ENCODE measurements at places on chromosomes 12 and 14. TPM values are rescaled to one million over a fixed set of nuclear protein-coding genes. Genes with fewer than 3 reads are reported as not detected.

GRCh38 chr14:81187832-81188522 is 32.8 kb downstream of the GTF2A1 start:
- H3K27ac ChIP-seq: no peak overlapping the region
- H3K36me3 ChIP-seq: peaks cover 99% of the 10 kb centered on the region
- H3K27me3 ChIP-seq: no peaks in the 10 kb centered on the region
- no peak overlapping the region for H3K4me3 ChIP-seq

C14orf132 gene
- not detected for polyA plus RNA-seq

CD4 gene
- polyA plus RNA-seq: 371 TPM

DNA sequence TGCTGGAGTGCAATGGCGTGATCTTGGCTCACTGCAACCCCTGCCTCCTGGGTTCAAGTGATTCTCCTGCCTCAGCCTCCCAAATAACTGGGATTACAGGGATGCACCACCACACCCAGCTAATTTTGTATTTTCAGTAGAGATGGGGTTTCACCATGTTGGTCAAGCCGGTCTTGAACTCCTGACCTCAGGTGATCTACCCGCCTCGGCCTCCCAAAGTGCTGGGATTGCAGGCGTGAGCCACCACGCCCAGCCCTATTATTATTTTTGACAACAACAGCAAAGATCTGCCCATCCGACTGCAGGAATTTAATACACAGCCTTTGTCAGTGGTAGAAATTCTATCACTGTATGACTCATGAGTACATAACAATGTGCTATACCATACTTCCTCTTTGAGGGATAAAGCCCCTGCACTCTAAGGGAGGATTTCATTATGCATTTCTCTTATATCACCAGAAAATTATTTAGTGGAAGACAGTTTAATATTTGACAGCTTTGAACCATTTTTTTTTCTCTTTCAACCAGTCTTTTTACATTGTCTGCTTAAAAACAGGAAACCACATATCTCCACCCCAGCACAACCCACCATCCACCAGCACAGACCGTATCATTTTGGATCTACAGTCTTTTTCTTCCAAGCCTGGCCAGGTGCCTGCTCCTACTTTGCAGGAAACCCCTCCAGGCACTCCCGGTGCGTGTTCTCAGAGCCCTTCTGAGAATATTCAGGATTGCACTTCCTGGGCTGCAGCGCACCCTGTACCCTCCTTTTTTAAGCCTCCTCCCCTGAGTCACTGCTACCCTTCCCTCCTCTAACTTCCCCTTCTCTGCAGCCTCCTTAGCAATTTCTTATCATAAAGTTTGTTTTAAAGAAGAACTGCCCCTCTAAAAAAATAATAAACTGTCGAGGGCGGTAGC is 594 bp downstream of the ARHGDIB start:
- peaks cover 93% of the 10 kb centered on the region for H3K4me1 ChIP-seq
- H3K27me3 ChIP-seq: no peaks in the 10 kb centered on the region
- peak overlapping the region; percentile 100 for H3K4me3 ChIP-seq
- peak overlapping the region; percentile 88 for H3K27ac ChIP-seq
- DNase-seq: peak; percentile 75

DNA sequence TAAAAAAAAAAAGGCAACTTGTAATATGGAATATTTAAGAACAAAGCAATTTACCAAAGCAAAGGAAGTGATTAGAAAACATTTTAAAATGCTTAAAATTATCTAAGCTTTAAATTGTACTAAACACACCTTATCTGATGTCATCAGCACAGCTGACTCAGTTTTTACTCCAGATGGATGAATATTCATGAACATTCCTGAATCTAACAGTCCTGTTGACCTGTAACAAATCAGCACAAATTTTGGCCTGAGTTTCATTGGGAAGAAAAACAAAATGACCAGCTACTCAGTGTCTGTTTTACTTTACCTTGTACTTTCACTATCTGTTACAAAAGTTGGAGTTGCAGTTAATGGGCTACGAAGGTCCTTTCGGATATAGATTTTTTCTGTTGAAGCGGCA is 16.0 kb downstream of the NR2C1 start:
- DNase-seq: no peak
- H3K4me1 ChIP-seq: no peaks in the 10 kb centered on the region
- no peak overlapping the region for H3K27ac ChIP-seq
- no peak overlapping the region for H3K4me3 ChIP-seq

TUNAR gene
- polyA plus RNA-seq: not detected

GPR84 gene
- polyA plus RNA-seq: 14.9 TPM

CIROP gene
- polyA plus RNA-seq: not detected

DNA sequence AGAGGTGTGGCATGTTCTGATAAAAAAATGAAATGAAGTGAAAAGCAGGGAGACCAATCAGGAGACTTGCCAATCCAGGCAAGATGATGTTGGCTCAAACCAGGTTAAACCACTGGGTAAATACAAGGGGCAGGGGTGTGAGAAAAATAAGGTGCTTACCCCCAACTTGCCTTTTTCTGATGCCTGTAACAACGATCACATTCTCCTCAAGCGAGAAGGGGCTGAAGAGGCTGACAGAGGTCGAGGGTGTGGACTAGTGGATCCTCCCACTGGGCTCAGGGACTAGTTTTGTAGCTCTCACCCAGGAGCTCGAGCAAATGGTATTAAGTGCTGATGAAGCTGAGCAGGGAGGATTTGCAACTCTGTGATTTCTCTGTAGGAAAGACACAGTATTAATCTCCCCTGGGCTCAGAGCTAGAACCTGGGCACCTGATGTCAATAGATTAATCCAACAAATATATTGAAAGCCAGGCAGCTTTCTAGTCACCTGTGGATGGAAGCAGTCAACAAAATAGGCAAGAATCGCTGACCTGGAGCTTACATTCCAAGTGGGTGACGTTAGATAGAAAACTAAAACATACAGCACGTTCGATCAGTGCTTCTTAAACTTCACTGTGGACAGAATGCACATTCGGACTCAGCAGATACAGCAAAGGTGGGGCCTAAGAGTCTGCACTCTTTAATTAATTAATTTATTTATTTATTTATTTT is 15.2 kb upstream of the EAPP start:
- H3K36me3 ChIP-seq: no peaks in the 10 kb centered on the region
- H3K4me1 ChIP-seq: peaks cover 18% of the 10 kb centered on the region
- H3K27me3 ChIP-seq: no peaks in the 10 kb centered on the region
- DNase-seq: peak; percentile 61
- peak overlapping the region; percentile 33 for H3K27ac ChIP-seq

DNA sequence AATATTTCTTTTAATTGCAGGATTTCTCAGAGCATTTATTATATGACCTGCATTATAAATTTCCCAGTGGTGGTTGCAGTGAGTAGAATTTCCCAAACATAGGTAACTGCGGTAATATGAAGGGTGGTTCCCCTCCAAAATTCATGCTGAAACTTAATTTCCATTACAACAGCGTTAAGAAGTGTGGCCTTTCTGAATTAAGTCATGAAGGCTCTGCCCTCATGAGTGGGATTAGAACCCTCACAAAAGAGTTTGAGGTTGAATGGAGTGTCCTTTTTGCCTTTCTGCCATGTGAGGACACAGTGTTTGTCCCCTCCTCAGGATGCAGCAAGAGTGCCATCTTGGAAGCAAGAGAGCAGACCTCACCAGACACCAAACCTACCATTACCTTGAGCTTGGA is 233.6 kb downstream of the KTN1 start:
- H3K27ac ChIP-seq: no peak overlapping the region
- H3K4me3 ChIP-seq: no peak overlapping the region
- H3K4me1 ChIP-seq: peaks cover 38% of the 10 kb centered on the region

FAM186B gene
- not detected for polyA plus RNA-seq

CLEC12A gene
- polyA plus RNA-seq: 441 TPM

GRCh38 chr14:38838049-38838978 is 264.7 kb downstream of the SEC23A start:
- no peak overlapping the region for H3K4me3 ChIP-seq
- DNase-seq: no peak
- no peaks in the 10 kb centered on the region for H3K27me3 ChIP-seq
- no peaks in the 10 kb centered on the region for H3K36me3 ChIP-seq
- no peaks in the 10 kb centered on the region for H3K4me1 ChIP-seq

HOXC6 gene
- polyA plus RNA-seq: not detected

SYNDIG1L gene
- polyA plus RNA-seq: 0.09 TPM

GRCh38 chr14:68862954-68863594 is 70.2 kb upstream of the ZFP36L1 start:
- peak; percentile 60 for DNase-seq
- no peak overlapping the region for H3K4me3 ChIP-seq
- no peaks in the 10 kb centered on the region for H3K4me1 ChIP-seq
- no peaks in the 10 kb centered on the region for H3K27me3 ChIP-seq

DNA sequence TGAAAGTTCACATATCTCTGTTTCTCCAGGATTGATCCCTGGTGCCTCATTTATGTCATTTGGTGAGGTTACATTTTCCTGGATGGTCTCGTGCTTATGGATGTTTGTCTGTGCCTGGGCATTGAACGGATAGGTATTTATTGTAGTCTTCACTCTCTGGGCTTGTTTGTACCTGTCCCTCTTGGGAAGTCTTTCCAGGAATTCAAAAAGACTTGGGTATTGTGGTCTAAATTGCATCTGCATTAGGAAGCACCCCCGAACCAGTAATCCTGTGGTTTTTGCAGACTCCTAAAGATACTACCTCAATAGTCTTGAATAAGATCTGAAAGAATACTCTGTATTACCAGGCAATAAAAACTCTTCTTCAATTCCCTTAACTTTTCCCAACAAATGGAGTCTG is 720.8 kb downstream of the SLC6A15 start:
- H3K27me3 ChIP-seq: no peaks in the 10 kb centered on the region
- H3K4me1 ChIP-seq: no peaks in the 10 kb centered on the region
- H3K27ac ChIP-seq: no peak overlapping the region
- DNase-seq: no peak

GRCh38 chr14:102303664-102304063 is 1.3 kb downstream of the MOK start:
- no peak overlapping the region for H3K4me3 ChIP-seq
- H3K4me1 ChIP-seq: peaks cover 12% of the 10 kb centered on the region
- DNase-seq: no peak

HOXC10 gene
- not detected for polyA plus RNA-seq

DLGAP5 gene
- not detected for polyA plus RNA-seq

INHBC gene
- polyA plus RNA-seq: not detected

- no peak overlapping the region for H3K27ac ChIP-seq
- no peaks in the 10 kb centered on the region for H3K27me3 ChIP-seq
- no peak overlapping the region for H3K4me3 ChIP-seq
- no peak for DNase-seq
- H3K36me3 ChIP-seq: no peaks in the 10 kb centered on the region
Measured at GRCh38 chr12:21627924-21628323, 23.3 kb upstream of the GYS2 start.

GRCh38 chr12:106942775-106943174 is 12.9 kb upstream of the TMEM263 start:
- H3K36me3 ChIP-seq: no peaks in the 10 kb centered on the region
- peaks cover 60% of the 10 kb centered on the region for H3K27me3 ChIP-seq
- no peak for DNase-seq
- H3K4me1 ChIP-seq: no peaks in the 10 kb centered on the region

CIT gene
- 0.03 TPM for polyA plus RNA-seq

DNA sequence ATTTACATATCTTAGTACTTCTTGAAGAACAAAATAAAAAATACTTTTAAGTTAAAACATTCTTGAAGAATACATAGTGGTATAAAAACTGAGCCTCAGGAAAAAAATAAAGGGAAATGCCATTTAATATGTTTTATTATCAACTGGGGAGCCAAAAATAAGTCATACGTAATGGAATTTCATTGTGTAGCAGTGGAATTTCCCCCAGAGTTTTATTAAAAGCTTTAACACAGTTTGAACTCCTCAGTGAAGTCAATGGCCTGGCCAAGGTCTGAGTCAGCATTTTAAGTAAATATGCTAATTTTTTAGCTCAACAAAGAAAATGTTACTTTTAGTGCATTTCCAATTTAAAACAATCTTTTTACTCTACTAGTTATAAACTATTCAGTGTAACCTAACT is 350.1 kb upstream of the ATP2B1 start:
- H3K36me3 ChIP-seq: no peaks in the 10 kb centered on the region
- no peak overlapping the region for H3K4me3 ChIP-seq
- no peaks in the 10 kb centered on the region for H3K4me1 ChIP-seq
- DNase-seq: no peak
- no peak overlapping the region for H3K27ac ChIP-seq
- no peaks in the 10 kb centered on the region for H3K27me3 ChIP-seq

GRCh38 chr12:120257041-120257821 is 8.3 kb downstream of the PXN start:
- H3K36me3 ChIP-seq: peaks cover 17% of the 10 kb centered on the region
- DNase-seq: no peak
- H3K4me3 ChIP-seq: no peak overlapping the region
- no peaks in the 10 kb centered on the region for H3K27me3 ChIP-seq

DNA sequence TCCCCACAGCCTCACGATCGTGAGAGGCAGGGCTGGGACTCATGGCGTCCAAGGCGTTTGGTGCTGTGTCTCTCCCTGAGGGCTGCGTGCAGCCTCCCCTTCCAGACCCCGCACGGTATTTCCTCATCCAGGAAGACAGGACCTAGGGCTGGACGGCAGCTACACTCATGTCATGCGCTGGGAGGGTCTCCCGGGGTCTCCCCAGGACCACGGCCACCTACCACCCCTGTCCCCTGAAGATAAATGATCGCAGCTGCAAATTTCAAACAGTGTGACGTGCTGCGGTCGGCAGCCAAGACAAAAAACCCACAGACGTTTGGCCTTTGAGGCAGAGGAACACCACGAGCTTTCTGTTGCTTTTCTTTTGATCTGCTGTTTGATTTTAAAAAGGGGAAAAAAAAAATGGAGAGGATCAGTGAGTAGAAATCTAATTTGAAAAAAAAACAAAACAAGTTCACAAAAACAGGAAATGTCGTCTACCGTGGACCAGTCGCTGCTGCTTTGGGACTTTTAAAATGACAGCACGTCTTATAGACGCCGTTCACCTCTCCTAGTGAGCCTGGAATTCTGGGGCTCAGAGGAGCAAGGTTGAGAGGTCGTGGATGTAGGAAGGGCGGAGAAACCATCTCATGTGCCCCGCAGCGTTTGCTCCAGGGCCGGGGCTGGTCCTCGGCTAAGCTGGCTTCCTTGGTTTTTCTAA is 237.6 kb downstream of the SLC41A2 start:
- no peaks in the 10 kb centered on the region for H3K27me3 ChIP-seq
- peaks cover 3% of the 10 kb centered on the region for H3K36me3 ChIP-seq
- peaks cover 16% of the 10 kb centered on the region for H3K4me1 ChIP-seq
- peak; percentile 53 for DNase-seq
- H3K27ac ChIP-seq: peak overlapping the region; percentile 99
- peak overlapping the region; percentile 83 for H3K4me3 ChIP-seq

ARMH4 gene
- not detected for polyA plus RNA-seq

NRIP2 gene
- polyA plus RNA-seq: 0.24 TPM

DNA sequence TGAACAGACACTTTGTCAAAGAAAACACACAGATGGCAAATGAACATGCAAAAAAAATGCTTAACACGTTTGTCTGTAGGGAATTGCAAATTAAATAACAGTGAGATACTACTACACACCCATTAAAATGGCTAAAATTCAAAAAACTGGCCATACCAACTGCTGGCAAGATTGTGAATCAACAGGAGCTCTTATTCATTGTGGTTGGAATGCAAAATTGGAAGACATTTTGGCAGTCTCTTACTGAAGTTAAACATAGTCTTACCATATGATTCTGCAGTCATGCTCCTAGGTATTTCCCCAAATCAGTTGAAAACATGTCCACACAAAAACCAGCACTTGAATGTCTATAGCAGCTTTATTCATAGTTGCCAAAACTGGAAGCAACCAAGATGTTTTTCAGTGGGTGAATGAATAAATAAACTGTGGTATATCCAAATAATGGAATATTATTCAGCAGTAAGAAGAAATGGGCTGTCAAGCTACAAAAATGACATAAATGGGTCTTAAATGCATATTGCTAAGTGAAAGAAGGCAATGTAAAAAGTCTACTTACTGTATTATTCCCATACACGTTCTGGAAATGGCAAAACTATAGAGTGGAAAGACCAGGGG is 91.4 kb downstream of the PLEKHA5 start:
- no peaks in the 10 kb centered on the region for H3K27me3 ChIP-seq
- H3K27ac ChIP-seq: no peak overlapping the region
- H3K36me3 ChIP-seq: no peaks in the 10 kb centered on the region
- DNase-seq: no peak
- H3K4me3 ChIP-seq: no peak overlapping the region
